Spleen (tissue), 13 donors: ENCODE measurements at places on chromosomes 12 and 14. TPM values are rescaled to one million over a fixed set of nuclear protein-coding genes. Genes with fewer than 3 reads are reported as not detected.
A peak's percentile ranks its signal among the peaks of the same experiment; 100 is the strongest.

- peaks cover 13% of the 10 kb centered on the region for H3K4me1 ChIP-seq
- no peak overlapping the region for H3K4me3 ChIP-seq
These were observed 89.8 kb downstream of the BTG1 start for GRCh38 chr12:92055877-92056276.

Gene CD163L1
- 103 TPM for total RNA-seq

Gene TDP1
- 27.0 TPM for total RNA-seq

GRCh38 chr14:68627868-68628604 lies 164.8 kb downstream of the ZFP36L1 start:
- peaks cover 31% of the 10 kb centered on the region for H3K4me1 ChIP-seq
- H3K36me3 ChIP-seq: no peaks in the 10 kb centered on the region
- peak overlapping the region; percentile 13 for H3K4me3 ChIP-seq
- H3K27me3 ChIP-seq: no peaks in the 10 kb centered on the region
